Hippocampal formation (tissue), 2 donors: ENCODE measurements at places on chromosomes 2 and 18.

DNA sequence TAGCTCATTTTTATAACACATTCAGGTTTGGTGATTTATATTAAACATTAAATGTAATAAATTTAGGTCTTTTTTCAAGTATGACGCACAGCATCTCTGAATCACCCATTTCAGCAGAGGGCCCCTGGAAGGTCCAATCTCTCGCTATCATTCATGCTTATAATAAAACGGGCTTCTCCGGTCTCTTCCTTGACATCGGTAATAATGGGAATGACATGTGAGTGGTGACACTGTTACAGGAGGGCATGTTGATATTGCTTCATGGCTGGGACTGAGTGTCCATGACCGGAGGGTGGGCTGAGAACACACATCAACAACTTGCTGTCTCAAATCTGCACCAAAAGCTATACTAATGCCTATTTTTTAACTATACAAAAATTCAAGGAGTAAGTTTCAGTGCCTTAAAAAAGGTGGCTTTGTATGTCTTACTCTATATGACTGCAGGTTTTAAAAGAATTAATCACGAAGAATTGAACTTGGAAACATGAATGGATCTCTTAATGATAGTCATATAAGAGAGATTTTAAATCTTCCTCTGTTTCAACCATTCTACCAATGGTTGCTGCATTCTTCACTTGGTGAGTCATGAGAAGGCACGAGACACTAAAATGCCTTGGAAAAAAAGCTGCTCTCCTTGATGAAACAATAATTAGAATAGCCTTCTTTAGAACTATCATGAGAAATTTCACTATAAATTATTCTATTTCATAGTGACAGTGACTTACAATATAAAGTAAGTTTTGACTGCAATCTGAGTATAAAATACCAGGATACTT lies 101.9 kb upstream of the NRP2 start:
- DNase-seq: no peak

DNA sequence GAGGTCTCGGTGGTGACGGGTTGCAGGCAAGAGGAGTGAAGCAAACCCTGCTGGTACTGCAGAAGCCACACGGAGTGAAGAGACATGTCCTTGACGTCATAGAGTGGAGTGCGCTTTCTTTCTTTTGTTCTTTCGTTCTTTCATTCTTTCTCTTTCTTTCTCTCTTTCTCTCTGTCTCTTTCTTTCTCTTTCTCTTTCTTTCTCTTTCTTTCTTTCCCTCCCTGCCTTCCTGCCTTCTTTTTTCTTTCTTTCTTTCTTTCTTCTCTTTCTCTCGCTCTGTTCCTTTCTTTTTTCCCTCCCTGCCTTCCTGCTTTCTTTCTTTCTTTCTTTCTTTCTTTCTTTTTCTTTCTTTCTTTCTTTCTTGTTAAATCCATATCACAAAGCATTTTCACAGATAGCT lies 39.2 kb downstream of the LRRFIP1 start:
- DNase-seq: no peak

DNA sequence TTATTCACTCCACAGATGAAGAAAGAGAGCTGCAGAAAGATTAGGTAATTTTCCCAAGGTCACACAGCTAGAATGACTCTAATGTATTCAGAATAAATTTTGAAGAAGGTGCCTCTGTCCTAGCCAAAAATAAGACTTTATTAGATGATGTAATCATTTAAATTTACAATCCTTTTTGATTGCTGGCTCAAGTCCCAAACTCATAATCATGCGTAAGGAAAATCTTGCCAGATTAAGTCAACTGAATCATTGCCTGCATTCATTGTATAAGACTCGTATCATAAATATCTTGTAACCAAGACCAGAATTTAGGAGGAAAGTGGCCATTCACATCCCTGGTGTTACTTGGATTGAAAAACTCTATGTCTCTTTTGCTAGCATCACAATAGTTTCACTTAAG lies 53.1 kb upstream of the STK39 start:
- no peak for DNase-seq

GRCh38 chr2:38192976-38193375 lies 117.0 kb upstream of the CYP1B1 start:
- no peak for DNase-seq

DNA sequence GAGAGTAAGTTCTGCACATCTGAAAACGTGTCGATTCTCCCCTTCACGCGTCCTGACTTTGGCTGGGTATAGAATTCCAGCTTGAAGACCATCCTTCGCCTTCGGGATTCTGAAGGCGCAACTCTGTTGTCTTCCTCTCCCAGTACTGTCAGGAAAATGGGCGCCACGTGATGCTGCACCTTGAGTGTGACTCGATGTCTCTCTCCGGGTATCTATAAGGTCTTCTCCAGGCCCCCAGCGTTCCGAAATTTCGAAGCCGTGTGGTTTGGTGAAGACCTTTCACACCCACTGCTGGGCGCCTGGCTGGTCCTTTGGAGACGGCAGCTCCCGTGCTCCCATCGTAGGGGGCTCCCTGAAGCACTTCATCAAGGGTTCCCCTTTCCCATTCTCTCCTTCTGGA lies 203.7 kb downstream of the HDAC4 start:
- no peak for DNase-seq

GRCh38 chr2:19185086-19185485 lies 173.3 kb downstream of the OSR1 start:
- no peak for DNase-seq

GRCh38 chr2:205646680-205647079 lies 35.6 kb upstream of the NRP2 start:
- no peak for DNase-seq

DNA sequence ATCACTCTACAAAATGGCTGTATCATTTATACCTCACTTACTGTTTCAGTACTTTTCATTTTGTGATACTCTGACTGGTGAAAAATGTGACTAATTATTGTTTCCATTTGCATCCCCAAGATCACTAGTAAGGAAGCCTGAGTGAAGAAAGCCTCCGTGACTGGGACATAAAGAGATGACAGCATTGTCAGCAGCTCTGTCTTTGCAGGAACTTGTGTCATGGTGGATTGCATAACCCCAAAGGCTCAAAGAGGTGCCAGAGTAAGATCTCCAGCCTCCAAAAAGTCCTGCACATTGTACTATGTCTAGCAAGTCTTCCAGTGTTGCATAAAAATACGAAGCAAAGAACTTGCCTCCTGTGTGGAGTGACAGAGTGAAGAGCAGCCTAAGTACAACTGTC lies 187.5 kb upstream of the CRIM1 start:
- DNase-seq: no peak

GRCh38 chr2:168152902-168153530 lies 94.4 kb downstream of the STK39 start:
- DNase-seq: no peak

GRCh38 chr2:113217455-113218282 lies 43.9 kb downstream of the PSD4 start:
- no peak for DNase-seq

- no peak for DNase-seq
Observed at GRCh38 chr2:18262601-18263000, 297.9 kb downstream of the RDH14 start.

DNA sequence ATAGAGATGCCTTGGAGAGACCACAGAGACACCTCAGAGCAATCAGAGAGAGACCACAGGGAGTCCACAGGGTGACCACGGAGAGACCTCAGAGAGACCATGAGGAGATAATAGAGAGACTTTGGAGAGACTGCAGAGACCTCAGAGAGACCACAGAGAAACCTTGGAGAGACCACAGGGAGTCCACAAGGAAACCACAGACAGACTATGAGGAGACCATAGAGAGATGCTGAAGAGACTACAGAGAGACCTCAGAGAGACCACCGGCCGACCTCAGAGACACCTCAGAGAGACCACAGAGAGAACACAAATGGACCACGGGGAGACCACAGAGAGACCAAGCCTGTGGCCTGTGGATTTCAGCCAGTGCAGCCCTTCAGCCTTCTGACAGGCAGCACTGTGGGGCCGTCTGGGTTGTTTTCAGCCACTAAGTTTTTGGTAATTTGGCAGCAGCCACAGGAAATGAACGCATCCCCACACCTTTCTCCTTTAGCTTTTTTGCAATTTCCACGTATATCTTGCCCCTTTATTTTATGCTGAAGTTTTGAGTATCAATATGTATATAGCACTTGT lies 11.4 kb upstream of the TMEM18 start:
- DNase-seq: no peak

GRCh38 chr2:18950361-18950851 lies 361.0 kb upstream of the NT5C1B start:
- no peak for DNase-seq

- DNase-seq: no peak
Observed at GRCh38 chr2:129080715-129081476, 762.2 kb upstream of the HS6ST1 start.

DNA sequence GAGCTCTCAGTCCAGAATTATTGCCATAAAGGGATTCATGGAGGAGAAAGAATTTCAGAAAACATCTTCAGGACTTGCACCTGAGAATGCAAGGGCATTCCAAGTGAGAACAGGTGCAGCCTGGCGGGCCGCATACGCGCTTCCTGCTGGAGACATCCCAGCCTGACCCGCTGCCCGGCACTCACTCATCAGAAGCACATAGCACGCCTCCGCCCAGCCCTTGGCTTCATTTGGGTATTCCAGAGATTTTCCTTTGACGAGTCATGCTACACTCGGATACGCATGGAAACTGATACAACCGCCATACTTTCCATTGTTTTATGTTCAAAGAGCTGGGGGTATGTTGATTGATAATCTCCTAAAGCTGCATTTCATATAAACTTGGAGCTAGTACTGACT lies 228.0 kb upstream of the ID2 start:
- no peak for DNase-seq

DNA sequence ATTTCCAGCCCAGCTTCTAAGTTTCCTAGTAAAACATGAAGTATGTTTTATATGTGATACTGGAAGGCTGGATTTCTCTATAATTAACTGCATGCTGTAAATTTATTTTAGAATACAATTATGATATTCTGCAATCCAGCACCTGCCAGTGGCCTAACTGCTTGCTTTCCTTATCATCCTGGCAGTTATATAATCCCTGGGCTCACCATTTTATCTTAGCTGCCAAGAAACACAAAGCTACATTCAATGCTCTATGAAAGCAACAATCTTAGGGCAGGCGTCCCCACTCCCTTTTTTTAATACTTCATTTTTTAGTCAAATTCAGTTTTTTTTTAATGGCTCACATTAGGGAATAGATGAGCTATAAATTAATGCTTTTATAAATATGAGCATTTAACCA lies 38.4 kb upstream of the UBXN4 start:
- no peak for DNase-seq

- peak; percentile 34 for DNase-seq
Observed at GRCh38 chr2:106108351-106108750, 85.8 kb downstream of the UXS1 start.

DNA sequence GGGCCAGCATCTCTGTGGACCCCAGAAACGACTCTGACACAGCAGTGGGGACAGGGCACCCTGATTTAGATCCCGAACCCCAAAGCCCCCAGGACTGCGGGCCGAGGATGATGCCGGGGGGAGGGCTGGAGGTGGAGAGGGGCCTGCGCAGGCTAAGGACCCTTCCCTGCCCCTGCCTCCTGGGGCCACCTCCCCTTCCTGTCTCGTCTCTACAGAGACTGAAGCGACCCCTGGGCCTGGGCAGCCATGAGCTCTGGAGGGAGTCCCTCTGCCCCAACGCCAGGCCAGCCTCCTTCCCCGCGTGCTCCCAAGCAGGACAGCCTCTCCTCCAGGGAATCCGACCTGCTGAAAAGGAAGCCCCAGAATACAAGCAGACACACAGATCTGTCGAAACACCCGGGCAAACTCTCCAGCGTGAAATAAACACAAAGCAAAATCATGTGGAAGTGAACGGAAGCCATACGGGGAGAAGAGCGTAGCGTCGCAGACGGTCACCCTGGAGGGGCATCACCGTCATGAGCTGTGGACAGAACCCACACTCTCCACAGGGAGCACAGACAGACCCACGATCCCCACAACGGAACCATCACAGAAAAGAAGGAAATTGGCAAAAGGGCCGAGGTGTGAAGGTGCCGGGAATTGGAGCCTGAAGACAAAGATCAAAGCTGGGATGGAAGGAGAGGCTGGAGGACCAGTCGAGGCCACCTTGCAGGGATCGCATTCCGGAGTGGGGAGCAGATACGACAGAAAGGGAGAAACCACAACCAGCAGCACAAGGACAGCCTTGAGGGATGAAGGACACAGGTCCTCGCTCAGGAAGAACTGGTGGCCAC lies 51.0 kb upstream of the CTDP1 start:
- no peak for DNase-seq

GRCh38 chr2:126860385-126860784 lies 38.3 kb upstream of the TEX51 start:
- no peak for DNase-seq

DNA sequence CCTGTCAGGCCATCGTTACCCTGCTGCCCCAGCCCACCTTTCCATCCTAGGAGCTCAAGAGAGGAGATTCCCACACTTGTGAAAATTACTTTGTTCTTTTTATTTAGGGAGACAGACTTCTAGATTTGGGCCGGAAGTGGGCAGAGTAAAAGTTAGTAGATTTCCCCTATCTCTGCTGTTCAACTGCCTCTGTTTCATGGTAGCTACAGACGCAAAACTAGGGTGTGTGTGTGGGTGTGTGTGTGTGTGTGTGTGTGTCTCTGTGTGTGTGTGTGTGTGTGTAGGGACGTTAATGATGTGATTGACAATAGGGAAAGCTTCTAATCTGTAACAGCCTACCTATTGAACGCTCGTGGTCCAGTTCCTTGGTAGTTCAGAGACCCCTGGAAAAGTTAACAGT lies 438 bp downstream of the PSMA8 start:
- DNase-seq: no peak

- DNase-seq: no peak
Observed at GRCh38 chr2:187302116-187302515, 145.9 kb downstream of the CALCRL start.

DNA sequence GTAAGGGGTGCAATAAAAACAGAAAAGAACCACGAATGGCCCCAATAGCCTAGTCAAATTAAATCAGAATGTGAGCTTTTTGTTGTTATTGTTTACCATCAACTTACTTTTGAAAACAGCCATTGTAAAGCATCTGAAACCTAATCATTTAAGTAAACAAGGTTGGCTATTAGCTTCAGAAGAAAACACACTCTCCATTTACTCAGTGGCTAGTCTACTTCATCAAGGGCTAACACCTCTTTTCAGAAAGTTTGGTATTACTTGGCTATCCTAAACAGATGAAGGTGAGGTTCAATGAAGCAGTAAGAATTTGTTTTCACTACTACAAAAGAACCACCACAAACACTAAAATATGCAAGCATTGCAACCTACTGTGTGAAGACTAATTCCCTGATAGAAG lies 398.0 kb downstream of the CDH2 start:
- no peak for DNase-seq

DNA sequence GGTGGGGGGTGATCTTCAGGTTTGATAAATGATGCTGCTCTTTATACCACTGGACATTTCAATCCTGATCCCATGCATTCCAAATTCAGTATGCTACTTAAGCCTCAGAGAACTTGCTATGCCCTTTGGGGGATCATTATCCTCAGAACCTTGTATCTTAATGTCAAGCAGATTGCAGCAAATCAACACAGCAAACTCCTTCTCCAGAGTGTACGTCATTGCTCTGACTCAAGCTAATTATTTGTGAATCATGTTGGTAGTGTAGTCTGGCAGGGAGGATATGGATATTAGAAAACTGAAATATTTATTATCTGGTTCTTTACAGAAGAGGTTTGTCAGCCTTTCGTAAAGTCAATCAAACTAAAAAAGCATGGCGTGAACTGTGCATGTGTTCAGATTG lies 562.5 kb upstream of the FAM98A start:
- DNase-seq: no peak

GRCh38 chr2:189933911-189934399 lies 128.6 kb downstream of the MSTN start:
- no peak for DNase-seq
